ENCODE measurements at places on chromosomes 12 and 14.

DNA sequence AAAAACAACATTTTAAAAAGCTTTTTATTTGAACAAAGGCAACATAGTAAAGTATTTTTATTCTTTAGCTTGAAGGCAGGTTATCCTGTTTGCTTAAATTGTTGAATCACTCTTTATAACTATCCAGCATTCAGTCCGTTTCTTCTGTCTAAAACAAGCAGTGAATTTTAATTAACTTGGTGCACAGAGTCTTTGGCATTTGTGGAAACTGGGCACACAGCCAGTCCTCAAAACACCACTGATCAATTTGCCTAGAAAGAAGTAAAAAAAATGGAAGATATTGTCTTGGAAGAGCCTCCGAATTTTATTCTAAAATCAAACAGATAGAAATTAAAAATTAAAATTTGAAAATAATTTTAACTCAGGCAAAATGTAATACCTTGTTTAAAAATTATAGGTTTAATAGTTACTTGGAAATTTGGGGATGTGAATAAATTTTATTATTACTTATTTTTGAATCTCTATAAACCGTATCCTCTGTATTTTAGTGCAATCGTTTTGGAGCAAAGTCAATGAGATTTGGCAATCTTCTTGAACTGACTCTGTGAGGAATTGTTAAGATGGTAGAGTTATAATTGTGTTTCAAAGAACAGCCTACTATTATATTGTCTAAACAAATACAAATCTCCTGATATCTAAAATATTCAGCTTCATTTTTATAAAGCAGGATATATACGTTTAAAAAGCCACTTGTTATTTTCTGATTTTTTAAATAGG lies 927.0 kb downstream of the SLC16A7 start:
- DNase-seq = no peak

DNA sequence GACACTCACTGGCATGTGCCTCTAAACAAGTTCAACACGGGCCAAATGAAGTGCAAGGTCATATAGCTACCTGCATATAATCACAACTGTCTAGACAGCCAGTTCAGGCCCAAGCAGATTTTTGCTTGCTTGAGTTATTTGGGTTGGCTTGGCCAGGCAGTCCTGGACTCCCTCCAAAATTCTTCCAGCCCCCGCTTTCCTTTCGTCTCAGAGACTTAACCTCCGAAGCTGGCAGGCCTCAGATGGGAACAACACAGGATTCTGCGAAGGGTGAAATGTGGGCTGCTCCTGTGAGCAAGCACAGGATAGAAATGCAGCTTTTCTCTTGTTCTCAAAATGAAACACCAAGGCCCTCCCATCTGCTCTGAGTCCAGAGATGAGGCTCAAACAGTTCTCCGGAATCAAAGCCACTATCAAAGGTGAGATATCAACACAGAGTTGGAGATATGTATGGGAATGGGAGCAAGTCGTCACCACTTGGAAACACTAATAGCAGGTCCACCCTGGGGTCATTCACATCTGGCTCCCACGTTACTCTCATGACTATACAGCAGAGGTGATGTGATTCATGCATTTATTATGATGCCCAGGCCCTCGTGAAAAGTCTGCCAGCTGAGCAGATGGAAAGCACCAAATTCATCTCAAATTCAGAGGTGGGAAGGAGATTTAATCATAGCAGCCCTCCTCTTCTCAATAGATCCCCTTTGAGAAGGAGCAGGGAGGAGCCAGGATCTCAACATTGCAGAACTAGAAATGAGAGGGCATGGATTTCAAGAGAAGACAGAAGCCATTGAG lies 389.8 kb downstream of the NUAK1 start:
- DNase-seq = no peak

DNA sequence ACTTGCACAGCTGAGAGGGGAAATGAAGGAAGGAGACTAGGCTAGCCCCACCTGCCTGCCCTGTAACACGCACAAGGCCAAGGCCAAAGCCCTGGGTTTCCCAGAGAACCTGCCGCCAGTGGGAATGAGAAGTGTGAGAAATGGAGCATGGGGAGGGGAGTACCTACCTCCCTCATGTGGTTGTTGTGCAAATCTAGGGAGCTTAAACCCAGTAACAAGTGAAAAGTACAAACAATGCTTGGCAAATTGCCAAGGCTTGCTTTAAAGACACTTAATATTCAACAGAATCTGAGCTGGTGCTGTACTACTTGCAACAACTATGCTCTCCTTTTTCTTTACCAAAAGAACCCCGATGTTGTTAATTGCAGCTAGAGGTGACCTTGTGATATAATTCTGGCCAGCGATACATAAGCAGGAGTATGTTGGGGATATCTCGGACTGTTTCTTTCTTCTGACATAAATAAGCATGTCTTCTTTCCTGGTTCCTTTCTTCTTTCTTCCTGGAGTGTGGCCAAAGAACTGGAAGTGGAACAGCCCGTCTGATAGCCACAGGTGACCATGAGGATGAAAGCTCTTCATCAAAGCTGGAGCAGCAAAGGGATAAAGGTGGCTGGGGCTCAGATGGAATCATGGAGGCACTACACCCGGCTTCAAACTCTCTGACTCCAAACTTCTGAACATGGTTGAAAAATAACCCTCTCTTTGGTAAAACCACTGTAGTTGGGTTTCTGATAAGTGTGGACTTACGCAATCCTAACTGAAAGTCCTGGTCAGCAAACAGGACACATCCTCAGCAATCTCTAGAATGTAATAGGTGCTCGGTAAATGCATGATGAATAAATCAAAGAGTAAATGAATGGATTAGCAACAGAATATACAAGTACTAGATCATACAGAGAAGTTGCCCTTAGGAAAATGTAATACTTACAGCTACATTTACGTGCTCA lies 207.9 kb downstream of the NUAK1 start:
- DNase-seq = no peak

DNA sequence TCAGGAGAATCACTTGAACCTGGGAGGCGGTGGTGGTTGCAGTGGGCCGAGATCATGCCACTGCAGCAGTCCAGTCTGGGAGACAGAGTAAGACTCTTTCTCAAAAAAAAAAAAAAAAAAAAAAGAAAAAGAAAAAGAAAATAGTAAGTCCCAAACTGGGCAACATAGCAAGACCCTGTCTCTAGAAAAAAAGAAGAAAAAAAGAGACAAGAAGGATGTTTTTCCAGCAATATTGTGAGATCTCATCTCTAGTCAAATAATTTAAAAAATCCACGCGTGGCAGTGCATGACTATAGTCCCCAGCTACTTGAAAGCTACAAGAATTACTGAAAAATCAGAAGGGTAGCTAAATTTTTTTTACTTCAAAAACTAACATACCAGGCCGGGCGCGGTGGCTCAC lies 8.0 kb downstream of the USP44 start:
- DNase-seq = no peak
